ENCODE measurements at places on chromosomes 5 and 9.

- DNase-seq = no peak
Observed at GRCh38 chr9:631596-631995, 209.9 kb upstream of the DMRT1 start.

DNA sequence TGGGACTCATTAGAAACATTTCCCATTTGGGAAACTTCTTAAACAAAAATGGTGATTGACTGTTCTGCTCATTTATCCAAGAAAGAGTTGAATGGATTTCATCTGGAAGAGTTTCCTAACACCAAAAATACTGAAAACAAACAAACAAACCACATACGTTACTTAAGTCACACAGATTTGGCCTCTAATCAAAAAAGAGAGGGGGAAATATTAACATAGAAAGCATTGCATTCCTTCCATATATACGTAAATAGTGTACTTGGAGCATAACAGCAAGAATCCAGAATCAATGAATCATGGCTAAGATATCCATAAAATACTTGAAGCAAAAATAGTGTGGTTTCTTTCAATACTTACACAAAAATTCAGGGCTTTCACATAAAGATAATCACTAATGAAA lies 189.8 kb upstream of the MAP3K1 start:
- DNase-seq = no peak

DNA sequence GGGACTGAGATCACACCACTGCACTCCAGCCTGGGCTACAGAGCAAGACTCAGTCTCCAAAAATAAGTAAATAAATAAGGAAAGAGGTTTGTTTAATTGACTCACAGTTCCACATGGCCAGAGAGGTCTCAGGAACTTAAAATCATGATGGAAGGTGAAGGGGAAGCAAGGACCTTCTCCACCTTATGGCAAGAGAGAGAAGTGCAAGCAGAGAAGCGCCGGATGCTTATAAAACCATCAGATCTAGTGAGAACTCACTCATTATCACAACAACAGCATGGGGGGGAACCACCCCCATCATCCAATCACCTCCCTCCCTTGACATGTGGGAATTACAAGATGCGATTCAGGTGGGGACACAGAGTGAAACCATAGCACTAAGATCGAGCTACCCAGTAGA lies 22.8 kb upstream of the RGMB start:
- no peak for DNase-seq

DNA sequence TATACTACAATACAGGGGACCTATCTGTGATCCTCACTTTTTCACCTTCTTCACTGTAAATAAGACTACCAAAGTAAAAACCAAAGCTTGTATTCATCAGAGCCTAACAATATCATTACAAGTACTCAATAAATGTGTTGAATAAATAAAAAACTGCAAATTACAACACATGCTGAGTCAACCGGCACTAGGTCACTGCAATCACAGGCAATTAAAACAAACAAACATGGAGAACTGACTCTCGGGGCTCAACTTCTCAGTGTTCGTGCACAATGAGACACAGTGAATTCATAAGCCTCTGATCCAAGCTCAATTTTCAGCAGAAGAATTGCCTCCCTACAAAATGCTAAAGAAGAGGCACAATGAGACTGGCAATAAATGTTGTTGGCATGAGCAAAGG lies 69.2 kb downstream of the CDK5RAP2 start:
- DNase-seq = no peak

GRCh38 chr9:92325269-92325990 lies at the start of the genes CENPP and NOL8:
Gene CENPP (plus strand): TSS chr9:92325953.
Gene NOL8 (minus strand): TSS chr9:92325350. CDS start chr9:92324161, 1,189 bp downstream.
- peak; percentile 90 for DNase-seq

DNA sequence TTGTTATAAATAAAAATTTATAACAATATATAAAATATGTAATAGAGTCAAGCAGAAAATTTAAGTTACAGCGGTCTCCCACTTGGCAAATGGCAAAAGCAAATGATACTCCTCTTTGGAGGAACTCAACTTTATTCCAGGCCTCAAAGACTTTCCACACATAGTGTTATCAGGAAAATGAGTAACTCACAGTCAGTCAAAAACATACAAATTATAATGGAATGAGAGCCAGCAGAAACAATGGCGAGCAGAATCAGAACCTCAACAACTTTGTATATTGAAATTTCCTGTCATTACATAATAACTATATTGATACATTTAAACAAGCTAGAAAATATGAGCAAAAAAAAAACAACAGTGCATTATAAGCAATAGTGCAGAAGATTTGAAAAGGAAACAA lies 45.2 kb downstream of the ABLIM3 start:
- DNase-seq = no peak

DNA sequence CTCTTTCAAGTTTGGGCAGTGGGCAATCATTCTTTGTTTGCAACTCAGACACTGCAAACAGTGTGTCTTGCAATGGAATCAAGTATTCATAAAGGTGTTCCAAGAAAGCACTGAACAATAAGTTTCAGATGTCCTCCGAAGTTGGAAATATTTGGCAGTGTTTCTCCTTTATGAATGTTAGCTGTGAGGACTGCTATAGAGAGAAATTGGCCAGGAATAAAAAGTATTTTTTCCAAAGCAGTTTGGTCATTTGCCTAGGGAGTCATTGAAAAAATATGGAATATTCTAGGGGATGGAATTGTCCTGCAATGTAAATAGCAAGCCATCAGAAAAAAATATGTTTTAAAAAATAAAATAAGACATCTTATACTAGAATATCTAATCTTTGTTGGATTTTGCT lies 688.6 kb upstream of the SEMA6A start:
- DNase-seq = no peak

GRCh38 chr9:127451608-127451857 lies 223 bp downstream of the LRSAM1 start:
- no peak for DNase-seq

All from pancreas (tissue), 10 donors.